Pulmonary artery endothelial cell (primary cell): ENCODE measurements at places on chromosomes 6 and 20.

DNA sequence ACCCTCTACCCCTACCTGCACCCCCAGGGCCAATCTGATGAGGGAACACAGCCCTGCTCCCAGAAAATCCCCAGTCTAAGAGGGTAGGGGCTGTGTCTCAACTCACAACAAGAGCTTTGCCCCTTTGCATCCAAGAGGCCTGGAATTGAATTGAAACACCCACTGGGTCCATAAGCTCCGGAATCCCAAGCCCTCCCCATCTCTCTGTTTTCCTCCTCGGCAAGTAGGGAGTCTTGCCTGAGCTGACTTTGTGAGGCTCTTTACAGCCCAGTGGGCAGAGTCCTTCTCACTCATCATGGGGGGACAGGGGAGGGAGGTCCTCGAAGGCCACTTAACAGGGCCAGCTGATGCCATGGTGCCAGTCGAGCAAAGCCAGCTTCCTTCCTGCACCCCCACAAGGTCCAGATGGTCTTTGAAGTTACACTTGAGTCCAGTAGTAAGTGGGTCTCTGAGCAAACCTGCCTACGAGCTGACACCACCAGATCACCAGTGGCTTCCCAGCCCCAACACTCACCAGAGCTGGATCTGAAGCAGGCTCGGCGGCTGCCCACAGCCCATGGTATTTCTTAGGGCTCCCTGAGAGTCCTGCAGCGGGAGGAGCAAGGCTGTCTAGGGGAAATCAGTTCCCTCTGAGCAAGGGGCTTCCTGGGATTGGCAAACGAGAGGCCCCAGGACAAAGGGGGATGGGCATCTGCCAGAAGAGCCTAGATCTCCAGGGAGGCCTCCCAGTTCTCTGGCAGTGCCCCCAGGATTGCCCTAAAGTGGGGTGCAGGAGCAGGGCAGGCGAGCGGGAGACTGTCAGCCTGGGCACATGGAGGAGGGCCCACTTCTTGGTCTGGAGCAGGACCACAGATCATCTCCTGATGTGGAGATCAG, 144.5 kb downstream of the VEGFA start:
- no peak for DNase-seq

- no peak for DNase-seq
Measured at GRCh38 chr6:130167655-130168054, 55.1 kb downstream of the SAMD3 start.

DNA sequence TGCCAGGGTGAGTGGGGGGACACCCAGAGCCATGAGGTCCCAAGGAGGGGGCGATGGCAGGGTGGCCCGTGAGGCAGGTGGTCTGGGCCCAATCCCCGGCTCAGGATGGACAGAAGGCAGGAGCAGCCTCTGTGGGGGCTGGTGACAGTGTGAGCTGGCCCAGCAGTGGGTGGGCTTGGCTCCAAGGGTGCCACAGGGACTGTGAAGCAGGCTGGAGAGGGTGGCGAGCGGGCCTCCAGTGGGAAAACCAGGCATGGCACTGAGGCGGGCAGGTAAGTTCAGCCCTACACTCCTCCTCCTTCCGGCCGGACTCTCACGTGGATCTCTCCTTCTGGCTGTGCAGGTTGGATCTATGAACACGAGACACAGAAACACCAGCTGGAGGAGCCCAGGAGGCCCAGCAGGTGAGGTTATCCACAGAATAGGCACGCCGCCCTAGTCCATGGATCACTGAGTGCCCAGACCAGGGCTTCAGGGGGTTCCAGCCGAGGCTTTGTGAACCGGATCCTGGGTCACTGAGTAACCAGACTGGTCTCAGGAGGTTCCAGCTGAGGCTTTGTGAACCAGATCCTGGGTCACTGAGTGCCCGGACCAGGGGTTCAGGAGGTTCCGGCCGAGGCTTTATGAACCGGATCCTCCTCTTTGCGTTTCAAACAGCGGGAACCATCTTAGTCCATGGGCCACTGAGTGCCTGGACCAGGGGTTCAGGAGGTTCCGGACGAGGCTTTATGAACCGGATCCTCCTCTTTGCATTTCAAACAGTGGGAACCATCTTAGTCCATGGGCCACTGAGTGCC, 76.4 kb upstream of the BHLHE23 start:
- DNase-seq, result no peak

DNA sequence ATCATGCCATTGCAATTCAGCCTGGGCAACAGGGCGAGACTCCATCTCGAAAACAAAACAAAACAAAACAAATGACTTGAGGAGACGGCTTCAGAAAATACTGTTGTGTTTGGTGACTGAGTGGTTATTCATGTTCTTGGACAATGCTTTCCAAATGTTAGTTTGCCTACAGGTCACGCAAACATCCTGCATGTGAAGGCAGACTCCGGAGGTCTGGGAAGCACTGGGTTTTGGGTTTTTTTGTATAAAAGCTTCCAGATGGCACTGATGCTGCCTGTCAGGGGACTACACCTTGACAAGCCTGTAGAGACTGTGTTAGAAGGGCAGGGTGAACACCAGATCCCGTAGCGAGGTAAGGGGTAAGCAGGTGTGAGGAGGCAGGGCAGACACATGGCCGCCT, 81.7 kb downstream of the THBS2 start:
- peak; percentile 49 for DNase-seq

DNA sequence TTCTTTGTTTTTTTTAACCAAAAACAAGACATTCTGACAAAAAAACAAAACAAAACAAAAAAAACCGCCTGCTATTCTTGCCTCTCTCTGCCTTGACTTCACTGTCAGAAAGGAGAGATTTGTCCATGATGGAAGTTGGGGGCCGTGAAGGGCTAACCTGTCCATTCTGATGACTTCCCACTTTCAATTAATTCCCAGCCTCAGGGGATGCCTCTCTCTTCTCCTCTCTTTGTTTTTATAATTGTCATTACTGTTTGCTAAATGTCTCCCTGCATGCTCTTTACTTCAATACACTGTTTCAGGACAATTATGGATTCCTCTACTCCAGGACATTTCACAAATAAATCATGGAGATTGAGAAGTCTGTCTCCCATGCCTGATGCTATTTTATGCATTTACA, 130.5 kb upstream of the CNR1 start:
- DNase-seq, result no peak

DNA sequence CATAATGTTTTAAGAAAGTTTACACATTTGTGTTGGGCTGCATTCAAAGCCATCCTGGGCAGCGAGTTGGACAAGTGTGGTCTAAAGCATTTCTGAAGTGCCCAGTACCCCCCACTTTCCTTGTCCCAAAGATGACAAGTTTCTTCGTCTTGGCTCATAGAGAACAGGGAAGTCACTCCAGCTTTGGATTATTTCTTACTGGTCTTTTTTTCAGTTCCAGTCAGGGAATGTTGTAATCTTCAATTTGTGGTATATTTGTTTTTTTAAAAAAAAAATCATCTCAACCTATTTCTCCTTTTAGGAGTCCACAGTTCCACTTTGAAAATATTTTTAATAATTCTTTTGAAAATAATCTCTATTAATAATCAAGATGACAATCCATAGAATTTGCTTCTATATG, 34.0 kb downstream of the SLX4IP start:
- DNase-seq, result no peak

- DNase-seq, result peak; percentile 24
Measured at GRCh38 chr20:52312132-52312729, 120.7 kb upstream of the ZFP64 start.

- no peak for DNase-seq
Measured at GRCh38 chr6:5050009-5050408, 35.1 kb upstream of the PPP1R3G start.

DNA sequence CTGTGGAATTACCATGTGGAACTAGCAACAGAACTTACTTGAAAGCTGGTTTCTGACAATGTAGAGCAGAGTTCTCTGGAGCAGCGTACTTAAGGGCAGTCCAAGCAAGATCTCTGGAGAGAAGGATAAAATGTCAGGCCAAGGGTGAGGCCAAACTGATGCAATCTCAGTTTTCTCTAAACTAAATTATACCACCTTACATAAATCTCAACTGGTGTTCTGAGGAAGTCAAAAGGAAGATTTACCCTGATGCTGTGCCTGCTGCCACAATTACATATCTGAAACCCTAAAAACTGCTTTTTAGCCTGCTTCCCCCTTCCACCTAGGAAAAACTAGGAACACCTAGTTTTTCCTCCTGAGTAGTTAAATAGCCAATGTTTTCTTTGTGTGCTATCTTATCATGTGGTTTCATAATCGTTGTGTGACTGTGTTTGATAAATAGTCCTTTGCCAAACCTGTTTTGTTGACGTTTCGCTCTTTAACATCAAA, 28.1 kb downstream of the NCOA7 start:
- no peak for DNase-seq

DNA sequence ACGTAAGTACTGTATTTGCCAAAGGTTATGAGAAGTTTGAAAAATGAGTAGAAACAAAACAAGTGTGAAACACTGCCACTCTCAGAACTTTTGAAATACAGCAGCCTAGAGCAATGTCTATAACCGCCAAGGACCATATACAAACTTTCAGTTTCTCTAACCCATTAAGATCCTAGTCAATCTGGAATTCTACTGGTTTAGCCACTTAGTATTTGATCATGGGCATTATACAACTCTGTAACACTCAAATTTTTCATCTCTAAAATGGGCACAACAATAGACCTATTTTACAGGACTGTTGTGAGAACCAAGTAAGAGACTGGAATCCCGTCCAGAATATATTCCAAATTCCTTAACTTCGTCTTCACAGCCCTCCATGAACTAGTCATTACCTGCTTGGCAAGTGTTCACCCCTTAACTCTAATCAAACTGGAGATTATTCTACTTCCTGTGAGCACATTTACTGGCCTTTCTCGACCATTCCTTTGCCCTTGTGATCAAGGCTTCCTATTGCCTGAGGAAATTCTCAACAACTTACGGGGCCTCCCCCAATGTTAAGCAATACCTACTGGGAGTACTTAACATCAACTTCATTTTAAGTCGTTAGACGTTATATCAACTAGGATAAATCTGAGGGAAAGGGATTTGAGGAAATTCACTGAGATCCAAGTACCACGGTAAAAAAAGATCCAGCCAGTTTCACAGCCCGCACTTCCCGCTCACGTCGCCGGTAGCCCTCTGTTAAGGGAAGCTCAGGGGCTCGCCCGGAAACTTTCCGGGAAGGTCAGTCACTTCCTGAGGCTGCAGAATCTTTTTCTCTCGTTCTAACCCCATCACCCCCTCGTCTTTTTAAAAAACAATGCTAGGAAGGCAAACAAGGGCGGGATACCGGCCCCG, 1.1 kb downstream of the EIF2S2 start:
- no peak for DNase-seq

DNA sequence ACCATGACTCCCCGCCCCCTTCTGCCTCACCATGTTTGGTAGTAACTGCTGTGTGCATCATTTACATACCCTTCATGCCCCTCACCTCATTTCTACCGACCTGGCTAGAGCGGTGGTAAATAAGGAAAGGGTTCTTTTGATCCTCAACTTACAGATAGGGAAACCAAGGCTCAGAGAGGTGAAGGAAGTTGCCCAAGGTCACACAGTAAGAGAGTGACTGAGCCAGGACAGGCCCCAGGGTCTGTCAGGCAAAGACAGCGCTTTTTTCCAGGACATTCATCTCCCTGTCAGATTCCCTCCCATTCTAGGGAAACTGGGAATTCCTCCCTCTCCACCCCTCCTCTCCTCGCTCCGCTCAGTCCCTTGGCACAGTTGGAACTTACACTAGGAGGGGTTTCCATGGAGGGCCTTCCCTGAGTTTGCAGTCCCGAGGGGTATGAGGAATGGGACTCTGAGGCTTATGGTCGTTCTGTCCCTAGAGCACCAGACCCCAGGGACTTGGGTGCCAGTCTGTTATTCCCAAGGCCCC, 2.0 kb downstream of the VSTM2L start:
- no peak for DNase-seq

GRCh38 chr6:43983632-43984031, 143.6 kb downstream of the MRPL14 start:
- no peak for DNase-seq

GRCh38 chr6:97813889-97814567, 531.0 kb upstream of the MMS22L start:
- no peak for DNase-seq

GRCh38 chr20:44532259-44532980, 10.6 kb upstream of the SERINC3 start:
- DNase-seq, result no peak

- DNase-seq, result no peak
Measured at GRCh38 chr20:10578607-10579006, 95.2 kb downstream of the JAG1 start.

DNA sequence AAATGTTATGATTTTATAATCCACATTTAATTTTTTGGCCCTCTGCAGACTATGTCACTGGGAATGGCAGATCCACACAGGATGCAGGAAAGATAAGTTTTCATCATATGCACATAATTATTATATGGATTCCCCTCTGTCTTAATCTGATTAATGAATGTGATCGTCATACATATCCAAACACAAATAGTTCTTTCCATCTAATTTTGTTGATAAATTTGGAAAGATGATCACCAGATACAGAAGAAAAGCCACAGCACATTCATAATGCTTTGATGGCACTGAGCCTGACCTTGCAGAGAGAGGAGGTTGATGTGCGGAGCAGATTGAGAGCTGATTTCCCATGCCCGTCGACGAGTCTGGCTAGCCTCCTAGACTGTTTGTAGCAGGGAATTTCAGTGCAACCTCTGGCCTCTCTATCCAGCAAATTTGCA, 471.5 kb downstream of the EPM2A start:
- DNase-seq, result no peak

GRCh38 chr6:163780994-163781393, 366.5 kb downstream of the QKI start:
- DNase-seq, result no peak

DNA sequence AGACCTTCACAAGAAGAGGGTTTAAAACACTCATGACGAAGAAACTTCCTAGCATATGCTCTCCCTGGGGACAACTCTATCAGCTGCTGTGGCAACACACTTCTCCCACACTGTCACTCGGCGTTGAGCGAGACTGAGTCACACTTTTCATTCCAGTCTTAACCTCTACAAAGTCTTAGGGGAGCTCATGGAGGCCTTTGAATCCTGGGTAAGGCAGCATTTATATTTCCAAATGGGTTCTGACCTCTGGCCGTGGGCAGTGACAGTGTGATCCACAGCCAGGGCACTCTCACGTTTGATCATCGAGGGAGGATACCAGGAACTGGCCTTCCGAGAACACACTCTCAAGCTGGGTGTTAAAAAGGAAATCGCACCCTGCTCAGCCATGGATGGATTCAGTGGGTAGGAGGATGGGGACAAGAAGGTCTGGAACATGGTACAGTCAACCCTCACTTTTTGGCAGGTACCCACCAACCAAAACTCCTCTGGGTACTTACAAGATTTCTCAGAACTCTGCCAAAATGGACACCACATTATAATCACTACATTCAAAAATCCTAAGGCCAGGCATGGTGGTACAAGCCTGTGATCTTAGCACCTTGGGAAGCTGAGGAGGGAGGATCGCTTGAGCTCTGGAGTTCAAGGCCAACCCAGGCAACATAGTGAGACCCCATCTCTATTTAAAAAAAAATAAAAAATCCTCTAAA, 19.6 kb downstream of the RRBP1 start:
- no peak for DNase-seq

GRCh38 chr6:31795616-31796298, at the start of gene VARS1:
VARS1 (minus strand) TSS chr6:31795752; CDS start chr6:31795217, 535 bp downstream.
- peak; percentile 54 for DNase-seq

DNA sequence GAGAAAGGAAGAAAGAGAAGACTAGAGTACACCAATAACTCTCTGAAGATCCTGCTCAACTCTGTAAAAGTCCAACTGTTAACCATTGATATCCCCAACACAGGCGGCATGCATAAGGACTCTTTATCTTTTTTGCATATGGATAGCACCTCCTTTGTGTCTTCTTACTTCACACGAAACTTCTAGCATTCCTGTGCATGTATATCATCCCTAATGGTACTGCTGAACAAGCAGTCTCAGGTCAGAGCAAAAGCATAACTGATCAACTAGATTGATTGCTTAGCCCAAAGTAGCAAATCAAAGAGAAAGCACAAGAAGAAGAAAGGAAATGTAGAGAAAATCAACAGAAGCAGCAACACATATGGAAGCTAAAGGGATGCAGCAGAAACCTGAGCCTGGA, 234.4 kb downstream of the SYNE1 start:
- no peak for DNase-seq
